Stimulated activated CD8-positive, alpha-beta memory T cell treated with anti-CD3 and anti-CD28 coated beads, Interleukin-2, amount 100 ng/mL, for 1 hour (primary cell): ENCODE measurements at places on chromosomes 4 and X.

- no peak for DNase-seq
These were observed 70.7 kb downstream of the RASL11B start for GRCh38 chr4:52932591-52933470.

DNA sequence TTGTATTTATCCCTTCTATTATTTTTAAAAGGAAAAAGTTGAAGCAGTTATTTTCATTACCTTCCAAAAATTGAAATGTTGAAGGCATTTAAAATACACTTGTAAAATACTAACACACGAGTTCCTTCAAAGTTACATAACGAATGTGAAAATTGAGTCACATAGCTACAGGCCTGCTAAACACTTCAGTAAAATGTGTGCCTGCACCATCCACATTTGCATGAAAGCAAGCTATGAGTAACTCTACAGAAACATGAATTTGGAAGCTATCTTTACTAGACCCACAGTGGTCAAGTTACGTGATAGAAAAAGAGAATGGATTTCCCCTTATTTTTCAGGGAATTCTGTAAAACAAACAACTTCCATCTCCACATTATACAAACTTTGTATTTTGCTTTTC lies 1148.8 kb upstream of the PCDH7 start:
- DNase-seq: no peak

GRCh38 chr4:30719454-30720020 lies 632 bp upstream of the PCDH7 start:
- DNase-seq: no peak

- DNase-seq: no peak
These were observed 217.4 kb upstream of the GIMD1 start for GRCh38 chr4:106585915-106586349.

- DNase-seq: no peak
These were observed 6.6 kb upstream of the AGA start for GRCh38 chr4:177448850-177449249.
